ENCODE measurements at places on chromosomes 12 and 14. TPM values are rescaled to one million over a fixed set of nuclear protein-coding genes. Genes with fewer than 3 reads are reported as not detected.

The NELL2 gene
- total RNA-seq, result not detected

The CLEC1A gene
- 0.85 TPM for total RNA-seq

The IQSEC3 gene
- not detected for total RNA-seq

The EPYC gene
- not detected for total RNA-seq

The NTN4 gene
- 19.6 TPM for total RNA-seq

The CD9 gene
- total RNA-seq, result 214 TPM

The SLC2A14 gene
- 0.24 TPM for total RNA-seq

The CEBPE gene
- total RNA-seq, result not detected

The PLEKHD1 gene
- total RNA-seq, result under 0.01 TPM

The HSPA2 gene
- 29.2 TPM for total RNA-seq

The CDC42BPB gene
- total RNA-seq, result 107 TPM

The SIRT4 gene
- 0.65 TPM for total RNA-seq

The HOXC6 gene
- not detected for total RNA-seq

The NRIP2 gene
- under 0.01 TPM for total RNA-seq

The KRT74 gene
- total RNA-seq, result not detected

The MLXIP gene
- total RNA-seq, result 9.7 TPM

The C1QL4 gene
- not detected for total RNA-seq

The APOF gene
- not detected for total RNA-seq

The SERPINA4 gene
- not detected for total RNA-seq

The DLGAP5 gene
- total RNA-seq, result 3.1 TPM

The AMN1 gene
- 4.2 TPM for total RNA-seq

The SERPINA1 gene
- not detected for total RNA-seq

The TCTN2 gene
- total RNA-seq, result 27.7 TPM

The NFE2 gene
- total RNA-seq, result 0.65 TPM

The PTPRO gene
- 0.24 TPM for total RNA-seq

The DAZAP2 gene
- 137 TPM for total RNA-seq

The TMEM121 gene
- total RNA-seq, result 5.8 TPM

The BDKRB2 gene
- total RNA-seq, result 3.5 TPM

The TGM1 gene
- 3.1 TPM for total RNA-seq

The TOMM20L gene
- not detected for total RNA-seq

The KRT75 gene
- total RNA-seq, result not detected

The HNRNPA1 gene
- 264 TPM for total RNA-seq

The KRT78 gene
- total RNA-seq, result not detected

The TCL1B gene
- total RNA-seq, result not detected

The GPRC5D gene
- not detected for total RNA-seq

The RASSF9 gene
- total RNA-seq, result 2.3 TPM

The SIX4 gene
- total RNA-seq, result 16.5 TPM

The CELA1 gene
- total RNA-seq, result not detected

The PLEKHG7 gene
- total RNA-seq, result not detected

The SUSD6 gene
- 19.3 TPM for total RNA-seq
